Cortex of kidney (tissue), 1 donor: ENCODE measurements at places on chromosomes 11 and 22.

GRCh38 chr11:13016415-13016814 is 7.3 kb downstream of the RASSF10 start:
- DNase-seq: no peak

DNA sequence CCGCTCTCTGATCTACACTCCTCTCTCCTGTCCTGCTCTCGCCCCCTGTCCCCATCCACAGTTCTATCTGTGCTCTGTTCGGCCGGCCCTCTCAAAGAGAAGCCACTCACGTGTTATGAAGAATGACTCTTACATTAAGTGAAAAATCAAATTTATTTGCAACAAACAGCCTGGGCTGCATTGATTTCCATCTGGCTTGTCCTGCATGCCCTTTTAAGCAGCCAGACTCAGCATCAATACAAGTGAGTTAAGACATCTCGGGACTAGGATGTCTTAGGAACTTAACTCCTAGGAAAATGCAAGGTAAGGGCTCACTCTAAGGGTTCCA is 373.5 kb downstream of the TENM4 start:
- DNase-seq: no peak

DNA sequence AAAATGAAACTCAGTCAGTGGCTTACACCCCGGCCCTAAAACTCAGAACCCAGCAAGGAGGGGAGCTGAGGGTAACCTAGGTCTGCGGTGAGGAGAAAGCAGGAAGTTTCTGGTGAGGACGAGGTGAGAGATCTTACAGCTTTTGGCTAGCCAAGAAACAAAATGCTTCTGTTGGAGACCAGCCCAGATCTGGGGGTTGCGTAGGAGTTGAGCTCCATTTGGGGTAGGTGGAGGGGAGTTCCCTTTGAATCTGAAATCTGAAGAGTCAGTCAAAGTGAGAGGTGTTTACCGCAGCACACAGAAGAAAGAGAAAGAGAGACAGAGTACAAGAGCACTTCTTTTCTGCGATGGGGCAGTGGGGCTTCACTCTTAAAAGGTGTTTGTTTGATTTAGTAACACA is 29.6 kb downstream of the EHF start:
- DNase-seq: no peak

DNA sequence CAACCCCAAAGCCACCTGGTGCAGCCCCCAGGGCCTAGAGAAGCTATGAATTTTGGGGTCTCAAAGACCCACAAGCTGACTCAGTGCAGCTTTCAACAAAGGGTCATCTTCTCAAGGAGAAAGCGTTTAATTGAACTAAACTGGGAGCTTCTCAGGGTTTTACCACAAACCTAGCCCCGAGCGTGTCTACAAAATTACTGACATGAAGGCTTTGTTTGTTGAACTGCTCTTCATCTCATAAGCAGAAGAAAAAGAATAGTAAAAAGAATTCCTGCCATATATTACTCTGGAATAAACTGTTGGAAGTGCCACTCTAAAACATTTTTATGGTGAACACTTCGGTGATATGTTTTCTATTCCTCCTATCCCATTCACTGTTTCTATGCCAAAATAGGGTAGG is 50.8 kb upstream of the INCENP start:
- DNase-seq: no peak

DNA sequence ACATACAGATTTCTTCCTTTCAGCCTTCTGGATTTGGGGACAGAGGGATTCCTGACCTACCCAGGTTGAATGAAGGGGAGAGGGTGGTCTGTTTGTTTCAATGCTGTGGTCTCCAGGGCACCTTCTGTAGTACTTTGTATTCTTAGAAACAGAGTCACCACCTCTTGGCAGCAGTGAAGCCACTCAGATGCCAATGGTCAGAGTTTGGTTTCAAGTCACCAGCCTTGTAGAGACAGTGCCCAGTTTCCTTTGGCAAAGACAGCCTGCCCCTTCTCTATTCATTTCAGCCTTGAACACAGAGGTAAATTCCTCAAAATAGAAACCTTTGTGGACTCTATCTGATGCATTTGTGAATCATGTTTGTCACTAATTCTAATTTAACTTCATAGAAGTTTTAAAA is 111.7 kb upstream of the RASSF10 start:
- DNase-seq: no peak

DNA sequence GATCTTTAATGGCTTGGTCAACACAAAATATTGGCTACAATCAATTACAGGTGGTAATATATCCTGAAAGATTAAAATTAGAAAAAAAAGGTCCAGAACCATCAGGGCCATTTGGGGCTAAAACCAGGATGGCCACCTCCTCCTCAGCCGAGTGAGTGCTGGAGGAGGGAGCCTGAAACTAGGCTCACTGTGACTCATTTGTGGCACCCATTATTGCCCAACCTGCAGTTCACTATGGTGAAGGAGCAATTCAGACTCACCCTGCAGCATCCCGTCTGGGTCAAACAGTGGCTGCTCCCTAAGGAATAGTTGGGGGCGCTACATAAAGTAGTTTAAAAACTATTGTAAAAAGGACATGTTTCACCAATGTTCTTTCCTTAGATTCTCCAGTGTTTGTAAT is 60.7 kb downstream of the GLYATL1 start:
- no peak for DNase-seq

GRCh38 chr11:8766988-8767374 is 84.4 kb downstream of the RPL27A start:
- DNase-seq: no peak

DNA sequence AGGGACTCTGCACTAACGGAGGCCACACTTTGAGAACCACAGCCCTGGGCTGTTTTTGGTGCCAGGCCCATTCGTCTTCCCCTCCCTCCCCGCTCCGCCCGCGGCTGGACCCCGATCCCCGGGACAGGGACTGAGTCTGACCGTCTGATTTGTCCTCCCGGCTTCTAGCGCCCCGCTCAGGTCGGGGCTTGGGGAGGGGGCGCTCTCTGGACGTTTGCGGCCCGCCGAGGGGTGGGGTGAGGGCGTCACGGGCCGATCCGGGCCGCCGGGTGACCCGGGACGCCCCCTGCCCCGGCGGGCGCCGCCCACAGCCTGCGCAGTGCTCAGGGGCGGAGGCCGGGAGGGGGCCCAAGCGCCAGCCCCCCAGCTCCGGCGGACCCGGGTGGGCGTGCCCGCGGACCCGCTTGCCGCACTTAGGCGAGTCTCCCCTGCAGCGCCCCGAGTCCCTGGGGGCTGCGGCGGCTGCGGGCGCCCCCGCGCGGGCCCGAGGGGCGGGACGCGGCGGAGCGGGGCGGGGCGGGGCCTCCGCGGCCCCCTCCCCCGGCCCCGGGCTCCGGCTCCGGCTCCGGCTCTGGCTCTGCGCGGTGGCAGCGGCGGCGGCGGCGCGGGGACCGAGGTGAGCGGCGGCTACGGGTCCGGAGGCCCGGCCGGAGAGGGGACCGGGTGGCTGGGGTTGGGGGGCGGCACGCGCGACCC is 33.7 kb upstream of the PRR5 start:
- DNase-seq: no peak

- no peak for DNase-seq
These were observed 13.6 kb upstream of the TTLL12 start for GRCh38 chr22:43200555-43200954.

GRCh38 chr11:16587670-16588069 is 150.8 kb upstream of the C11orf58 start:
- DNase-seq: no peak

- DNase-seq: no peak
These were observed 28.4 kb downstream of the CCDC90B start for GRCh38 chr11:83257761-83258168.

DNA sequence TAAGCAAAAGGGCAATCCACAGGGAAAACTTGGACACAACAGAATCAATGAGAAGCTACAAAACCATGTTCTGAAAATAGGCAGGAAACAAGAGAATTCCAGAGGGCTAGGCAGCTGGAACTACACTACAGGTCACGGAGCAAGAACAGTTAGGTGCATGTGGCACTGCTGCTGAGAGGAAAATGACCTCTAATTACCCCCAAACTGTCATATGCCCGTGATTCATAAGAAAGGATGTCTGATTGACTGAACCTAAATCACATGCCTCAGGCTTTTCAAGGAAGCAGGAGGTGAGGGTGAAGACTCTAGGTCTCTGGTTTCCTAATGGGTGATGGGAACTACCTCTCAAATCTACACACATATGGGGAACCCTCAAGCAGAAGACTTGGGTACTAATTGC is 17.9 kb upstream of the RRAS2 start:
- DNase-seq: no peak

DNA sequence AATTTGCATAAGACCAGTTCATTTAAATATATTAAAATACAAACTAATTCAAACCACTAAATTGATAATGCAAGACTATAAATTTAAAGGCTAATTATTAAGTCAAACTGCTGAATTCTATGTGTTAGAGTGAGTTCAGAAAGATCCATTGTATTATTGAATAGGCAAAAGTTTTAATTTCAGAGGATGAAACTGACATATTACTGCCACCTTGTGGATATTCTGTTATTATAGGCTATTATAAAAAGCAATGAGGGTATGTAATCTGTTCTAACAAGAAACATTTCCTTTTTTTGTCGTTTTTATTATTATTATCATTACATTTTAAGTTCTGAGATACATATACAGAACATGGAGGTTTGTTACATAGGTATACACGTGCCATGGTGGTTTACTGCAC is 20.9 kb upstream of the NAALAD2 start:
- no peak for DNase-seq

DNA sequence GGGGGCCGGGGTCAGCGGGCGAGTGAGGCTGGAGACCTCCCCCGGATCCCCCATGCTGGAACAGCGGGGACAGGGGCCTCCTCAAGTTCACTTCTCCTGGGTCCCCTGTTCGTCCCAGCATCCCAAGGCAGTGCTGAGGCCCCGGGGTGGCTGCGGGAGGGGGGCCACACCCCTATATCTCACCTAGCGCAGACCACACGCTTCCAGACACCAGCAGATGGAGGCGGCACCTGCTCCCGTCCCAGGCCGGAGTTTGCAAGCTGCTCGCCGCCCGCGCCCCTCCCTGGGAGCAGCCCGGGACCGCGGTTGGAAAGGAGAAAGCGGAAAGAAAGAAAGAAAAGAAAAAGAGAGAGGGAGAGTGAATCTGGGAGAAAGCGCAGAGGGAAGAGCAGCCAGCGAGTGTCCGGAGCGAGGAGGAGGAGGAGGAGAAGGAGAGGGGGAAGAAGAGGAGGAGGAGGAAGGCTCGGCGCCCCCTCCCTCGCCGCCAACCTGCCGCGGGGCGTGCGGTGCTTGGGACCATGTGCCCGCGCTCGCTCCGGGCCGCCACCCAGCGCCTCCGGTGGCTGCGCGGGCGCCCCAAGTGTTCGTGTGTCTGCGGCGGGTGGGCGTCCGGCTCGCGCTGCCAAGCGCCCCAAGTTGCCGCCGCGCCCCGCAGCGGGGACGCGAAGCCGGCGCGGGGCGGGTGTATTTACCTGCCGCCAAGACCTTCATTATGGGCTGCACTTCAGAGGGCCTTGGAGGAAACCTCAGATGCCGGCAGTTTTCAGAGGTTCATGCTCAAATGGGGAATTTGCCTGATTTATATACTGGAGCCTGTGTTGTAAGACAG is at the start of gene LIF:
Gene LIF, minus strand, starts transcription at position 775 of the 829 bp plus-strand sequence. Its CDS starts 64 bp downstream, at position 711.
- DNase-seq: no peak

DNA sequence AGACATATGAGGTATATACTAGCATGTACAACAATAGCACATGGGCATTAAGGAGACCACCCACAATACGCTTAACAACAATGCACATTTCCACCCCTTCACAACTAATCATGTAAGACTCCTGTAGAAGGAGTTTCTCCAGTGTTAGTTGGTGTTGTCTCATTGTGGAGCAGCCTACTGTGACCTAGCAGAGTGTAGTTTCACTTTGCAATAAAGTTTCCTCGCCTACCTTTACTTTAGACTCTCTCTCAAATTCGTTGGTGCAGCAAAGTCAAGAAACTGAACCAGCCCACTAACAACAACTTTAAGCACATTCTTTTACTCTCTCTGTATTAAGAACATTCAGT is 863.6 kb downstream of the FAM181B start:
- no peak for DNase-seq

GRCh38 chr22:17434856-17435255 is 65.6 kb downstream of the CECR2 start:
- DNase-seq: no peak

DNA sequence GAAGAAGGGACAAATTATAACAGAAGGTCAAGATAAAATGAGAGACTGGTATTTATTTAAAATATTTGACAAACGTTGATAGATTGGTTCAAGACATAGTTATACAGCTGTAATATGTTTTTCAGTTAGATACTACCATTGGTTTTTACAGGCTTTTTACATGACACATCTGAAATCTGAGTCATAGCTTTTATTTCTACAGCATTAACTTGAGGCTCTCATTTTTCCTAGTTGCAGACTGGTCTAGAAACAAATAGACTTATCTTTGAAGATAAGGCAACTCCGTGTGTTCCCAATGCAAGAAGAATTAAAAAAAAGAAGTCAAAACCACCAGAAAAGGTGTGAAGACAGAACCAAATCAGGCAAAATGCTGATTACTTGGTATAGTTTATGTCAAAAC is 31.3 kb downstream of the CEP57 start:
- DNase-seq: no peak

DNA sequence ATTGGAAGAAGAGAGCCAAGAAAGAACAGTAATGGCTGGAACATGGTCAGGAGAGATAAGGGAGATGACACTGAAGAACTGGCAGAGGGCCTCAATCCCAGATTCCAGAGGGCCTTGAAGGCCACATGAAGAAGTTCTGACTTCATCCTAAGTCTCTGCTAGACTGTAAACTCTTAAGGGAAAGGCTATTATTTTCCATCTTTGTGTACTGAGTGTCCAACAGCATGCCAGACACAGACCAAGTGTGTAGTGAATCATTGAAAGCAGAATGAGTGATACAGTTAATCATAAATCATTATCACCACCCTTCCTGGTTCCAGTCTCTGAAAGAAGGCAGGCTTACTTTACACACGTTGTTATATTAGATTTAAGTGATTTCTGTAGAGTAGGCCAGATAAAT is 185.3 kb upstream of the C11orf87 start:
- no peak for DNase-seq

GRCh38 chr11:132037956-132038355 is 667.5 kb downstream of the NTM start:
- no peak for DNase-seq

DNA sequence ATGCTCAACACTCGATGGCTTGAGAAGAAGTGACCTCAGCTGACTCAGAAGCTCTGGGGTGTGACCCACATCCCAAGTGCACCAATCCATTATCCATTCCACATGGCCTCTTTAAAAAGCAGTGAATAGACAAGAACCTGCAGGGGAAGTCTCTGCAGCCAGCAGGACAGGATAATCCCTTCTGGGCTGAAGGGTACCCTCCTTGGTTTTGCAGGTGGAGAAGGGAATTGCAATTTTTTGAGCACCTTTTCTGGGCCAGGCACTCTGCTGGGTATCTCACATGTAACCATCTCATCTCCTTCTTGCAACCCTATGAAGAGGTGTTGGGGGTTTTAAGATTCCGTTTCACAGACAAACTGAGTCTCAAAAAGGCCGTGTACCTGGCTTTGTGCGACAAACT is 76.6 kb downstream of the MYO18B start:
- DNase-seq: no peak

GRCh38 chr11:74926304-74927030 is 22.4 kb downstream of the XRRA1 start:
- no peak for DNase-seq

DNA sequence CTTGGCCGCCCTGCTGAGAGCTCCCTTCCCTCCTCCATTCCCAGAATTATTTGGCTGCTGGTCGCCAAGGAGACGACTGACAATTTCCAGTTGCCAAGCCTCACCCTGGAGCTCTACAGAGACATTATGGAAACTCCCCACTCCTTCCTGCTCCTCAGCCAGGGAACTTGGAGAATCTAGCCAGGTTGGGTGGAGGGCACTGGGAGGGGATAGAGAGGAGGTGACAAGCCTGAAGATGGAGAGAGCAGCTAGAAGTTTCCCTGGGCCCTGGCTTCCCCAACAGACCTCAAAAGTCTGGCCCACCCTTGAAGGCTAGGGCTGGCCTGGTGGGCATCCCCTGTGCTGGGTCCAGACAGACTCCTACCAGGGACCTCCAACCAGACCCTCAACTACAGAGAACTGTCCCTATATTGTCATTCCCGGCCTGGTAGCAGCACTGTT is 6.7 kb upstream of the VSIG10L2 start:
- DNase-seq: no peak
